ENCODE measurements at places on chromosomes 5 and 9.
A peak's percentile ranks its signal among the peaks of the same experiment; 100 is the strongest.

- DNase-seq, result no peak
These were observed 1.3 kb downstream of the CD74 start for GRCh38 chr5:150411245-150411979.

DNA sequence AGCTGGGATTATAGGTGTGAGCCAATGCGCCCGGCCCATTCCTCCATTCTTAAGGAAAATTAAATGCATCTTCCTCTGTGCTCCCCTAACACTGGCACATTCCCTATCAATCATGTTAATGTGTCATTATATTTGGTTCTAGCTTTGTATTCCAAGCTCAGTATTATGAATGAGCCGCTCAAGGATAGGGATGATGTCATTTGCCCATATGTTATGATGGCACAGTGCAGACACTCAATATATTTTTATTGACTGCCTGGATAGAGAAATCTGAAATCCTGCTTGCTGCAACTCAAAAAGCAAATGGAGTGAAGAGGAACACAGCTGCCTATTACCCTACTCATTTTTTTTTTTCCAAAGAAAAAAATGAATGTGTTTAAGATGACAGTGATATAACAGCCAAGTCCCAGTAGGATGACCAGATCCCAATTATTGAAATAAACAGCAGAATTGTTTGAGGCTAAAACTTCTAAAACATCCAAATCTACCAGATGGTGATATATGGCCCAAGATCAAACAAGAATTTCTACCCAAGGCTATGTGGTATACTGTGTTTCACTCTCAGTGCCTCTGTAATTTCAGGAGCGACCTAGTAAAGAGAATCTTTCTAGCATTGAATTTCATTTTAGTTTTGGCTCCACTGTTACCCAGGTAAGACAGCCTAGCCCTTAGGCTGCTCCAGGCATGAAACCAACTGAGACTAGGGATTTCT is 16.3 kb downstream of the SUSD1 start:
- no peak for DNase-seq

- no peak for DNase-seq
These were observed 695 bp upstream of the ANXA6 start for GRCh38 chr5:151158287-151158661.

DNA sequence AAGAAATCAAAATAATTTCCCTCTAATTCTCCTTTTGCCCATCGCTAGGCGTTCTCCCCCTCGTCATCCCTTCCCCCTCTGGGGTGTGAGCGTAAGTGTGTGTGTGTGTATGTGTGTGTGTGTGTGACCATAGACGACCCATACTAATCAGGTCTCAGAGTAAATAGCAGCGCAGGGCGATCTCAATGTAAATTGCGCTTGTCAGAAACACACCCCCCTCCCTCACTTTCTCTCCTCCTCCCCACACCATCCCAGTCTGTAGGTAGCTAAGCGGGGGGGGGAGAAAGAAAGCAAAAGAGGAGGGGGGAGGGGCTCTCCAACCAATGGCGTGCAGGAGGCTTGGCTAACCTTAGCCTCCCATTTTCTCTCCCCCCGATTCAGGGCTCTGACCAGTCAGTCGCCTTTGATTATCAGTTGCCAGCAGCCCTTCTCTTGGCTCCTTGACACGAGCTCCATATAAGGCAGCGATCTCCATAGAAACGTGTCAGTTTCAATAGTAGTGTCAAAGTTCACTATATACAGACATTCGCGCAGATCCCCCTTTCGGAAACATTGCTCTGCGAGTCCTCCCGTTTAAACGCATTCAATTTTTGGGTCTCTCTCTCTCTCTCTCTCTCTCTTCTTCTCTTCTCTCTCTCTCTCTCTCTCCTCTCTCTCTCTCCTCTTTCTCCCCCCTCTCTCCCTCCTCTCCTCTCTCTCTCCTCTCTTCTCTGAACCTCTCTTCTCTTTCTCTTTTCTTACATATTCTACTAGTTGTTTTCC is at the start of gene NR2F1:
Gene NR2F1, plus strand, starts transcription at position 546 of the 762 bp plus-strand sequence. CDS start 1,802 bp downstream, outside the sequence.
- peak; percentile 75 for DNase-seq

- DNase-seq, result no peak
These were observed 48.8 kb downstream of the GRAMD2B start for GRCh38 chr5:126471875-126472537.

DNA sequence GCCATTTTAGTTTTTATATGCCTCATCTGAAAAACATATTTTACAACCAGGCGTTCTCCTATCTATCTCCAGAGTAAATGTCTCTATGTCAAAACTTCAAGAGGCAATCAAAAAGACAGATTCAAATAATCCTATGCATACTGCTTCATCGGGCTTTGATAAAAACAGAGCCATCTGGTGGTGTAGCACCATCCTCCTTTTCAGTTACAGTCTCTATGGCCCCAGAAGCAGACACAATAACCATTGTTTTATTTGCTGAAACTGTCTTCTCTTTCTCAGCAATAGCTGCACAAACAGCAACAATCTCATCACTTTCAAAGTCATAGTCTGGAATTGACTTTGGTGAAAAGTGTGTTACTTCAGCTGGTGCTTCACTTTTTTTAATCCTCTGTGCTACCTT is 36.3 kb downstream of the PTGER4 start:
- no peak for DNase-seq

DNA sequence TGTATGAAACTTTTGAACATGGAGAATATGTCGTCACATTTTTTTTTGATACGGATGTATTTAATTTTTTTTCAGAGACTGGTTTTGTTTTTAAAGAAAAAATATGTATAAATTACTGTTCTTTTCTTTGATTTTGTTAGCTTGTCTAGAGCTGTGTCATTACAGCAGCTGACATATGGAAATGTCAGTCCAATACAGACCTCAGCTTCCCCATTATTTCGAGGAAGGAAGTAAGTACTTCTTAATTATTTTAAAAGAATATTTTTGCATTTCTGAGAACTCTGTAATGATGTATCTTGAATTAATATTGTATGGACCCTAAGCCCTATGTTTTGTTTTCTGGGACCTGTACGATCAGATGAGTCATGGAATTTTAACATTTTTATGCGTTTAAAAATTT is 7.6 kb downstream of the TENT2 start:
- no peak for DNase-seq

DNA sequence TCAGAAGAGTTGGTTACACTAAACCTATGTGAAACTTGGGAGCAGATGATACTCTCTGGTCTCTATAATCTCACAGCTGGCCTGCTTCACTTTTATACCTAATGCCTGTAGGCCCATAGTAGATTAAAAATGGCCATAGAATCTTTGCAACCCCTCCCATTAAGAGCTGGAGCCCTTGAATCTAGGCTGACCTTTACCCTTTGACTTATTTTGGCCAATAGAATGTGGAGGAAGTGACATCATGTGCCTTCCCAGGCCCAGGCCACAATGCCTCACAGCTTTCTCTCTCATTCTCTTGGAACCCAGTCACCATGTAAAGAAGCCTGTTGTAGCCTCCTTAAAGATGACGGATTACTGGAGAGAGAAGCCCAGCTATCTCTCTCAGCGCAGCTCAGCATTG is 251.0 kb downstream of the NR3C1 start:
- DNase-seq, result no peak

DNA sequence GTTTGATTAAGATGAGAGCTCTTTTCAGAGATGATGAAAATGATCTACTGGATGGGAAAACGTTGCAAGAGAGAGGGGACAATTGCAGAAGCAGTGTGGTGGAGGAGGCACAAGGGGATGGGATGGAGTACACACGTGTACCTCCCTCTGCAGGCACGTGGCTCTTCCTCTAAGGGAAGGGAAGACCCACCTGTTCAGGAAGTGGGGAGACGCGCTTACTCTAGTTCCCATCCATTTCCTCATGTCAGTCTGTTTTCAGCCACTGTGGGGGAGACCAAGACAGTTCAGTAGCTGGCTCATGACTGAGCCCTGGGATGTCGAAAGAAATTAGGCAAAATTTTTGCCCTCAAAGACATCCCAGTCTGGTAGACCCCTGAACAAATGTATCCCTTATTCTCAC is 619.2 kb upstream of the CLINT1 start:
- no peak for DNase-seq

DNA sequence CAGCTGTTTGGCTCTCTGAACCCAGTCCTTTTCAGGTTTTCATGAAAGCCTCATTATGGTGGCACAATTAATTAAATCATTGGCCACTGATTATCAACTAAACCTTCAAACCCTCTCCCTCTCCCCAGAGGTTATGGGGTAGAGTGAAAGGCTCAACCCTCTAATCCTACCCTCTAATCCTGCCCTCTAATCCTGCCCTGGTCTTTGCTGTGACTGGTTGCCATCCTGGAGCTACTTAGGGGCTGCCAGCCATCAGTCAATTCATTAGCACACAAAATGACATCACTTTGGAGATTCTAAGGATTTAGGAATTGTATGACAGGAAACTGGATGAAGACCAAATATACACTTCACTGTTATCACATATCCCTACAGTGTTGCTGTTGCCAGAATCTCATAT is 36.1 kb downstream of the ANKS6 start:
- no peak for DNase-seq

DNA sequence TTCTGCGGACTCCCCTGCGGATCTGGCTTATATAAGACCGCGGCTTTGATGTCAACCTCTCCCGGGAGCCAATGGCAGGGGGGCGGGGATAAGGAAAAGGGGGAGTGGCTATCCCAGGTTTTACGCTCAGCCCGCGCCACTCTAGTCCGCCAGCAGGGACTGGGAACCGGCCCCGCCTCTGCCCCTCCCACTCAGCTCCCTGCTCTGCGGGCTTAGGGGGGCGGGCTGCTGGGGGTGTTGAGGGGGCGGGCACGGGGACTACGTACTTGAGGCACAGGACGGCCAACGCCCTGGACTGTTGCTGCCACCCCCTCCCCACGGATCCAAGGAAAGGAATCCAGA is at the start of gene HAND1:
Gene HAND1, minus strand, starts transcription at position 4 of the 342 bp plus-strand sequence. CDS start 219 bp downstream, outside the sequence.
- DNase-seq, result no peak

- no peak for DNase-seq
These were observed 1688.4 kb upstream of the CDH9 start for GRCh38 chr5:28726815-28727214.

- peak; percentile 25 for DNase-seq
These were observed 828 bp downstream of the ZSWIM6 start for GRCh38 chr5:61332851-61333320.

GRCh38 chr9:109997682-109998081 is 210.3 kb downstream of the C9orf152 start:
- no peak for DNase-seq

- peak; percentile 22 for DNase-seq
These were observed 22.0 kb upstream of the MAPK9 start for GRCh38 chr5:180313677-180314505.

All from hematopoietic multipotent progenitor cell treated with erythropoietin and hydrocortisone succinate and interleukin-3 and kit ligand, for 17 days (in vitro differentiated cells).